ENCODE measurements at places on chromosomes 7 and 10. TPM values are rescaled to one million over a fixed set of nuclear protein-coding genes. Genes with fewer than 3 reads are reported as not detected.

The ZNF37A gene
- total RNA-seq = 12.6 TPM

- DNase-seq = peak; percentile 99
Observed at GRCh38 chr7:24825931-24826661, 68.8 kb upstream of the GSDME start.

DNA sequence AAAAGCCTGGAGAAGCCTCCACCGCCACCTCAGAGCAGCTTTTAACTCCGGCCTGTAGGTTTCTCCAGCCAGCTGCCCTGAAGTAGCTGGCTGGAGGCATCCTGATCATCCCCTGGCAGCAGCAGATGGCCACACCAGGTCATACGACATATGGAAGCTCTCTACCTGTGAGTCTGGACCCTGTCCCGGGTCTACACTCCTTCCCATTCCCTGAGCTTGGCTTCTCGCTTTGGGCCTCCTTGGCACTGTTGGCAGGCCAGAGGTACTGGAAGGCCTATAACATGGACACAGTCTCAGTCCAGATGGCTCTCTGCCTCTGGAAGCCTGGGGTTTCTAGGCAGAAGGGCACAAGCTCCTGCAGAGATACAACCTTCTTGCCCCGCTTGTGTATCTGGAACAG, 43.5 kb upstream of the TRIM8 start:
- no peak for DNase-seq

- DNase-seq = no peak
Observed at GRCh38 chr10:126481181-126481580, 92.9 kb upstream of the ADAM12 start.

- DNase-seq = peak; percentile 41
Observed at GRCh38 chr10:7945469-7946187, 108.9 kb upstream of the GATA3 start.

The MYH16 gene
- total RNA-seq = 0.15 TPM

The ENO4 gene
- not detected for total RNA-seq

GRCh38 chr7:17009007-17009719, 127.4 kb upstream of the AGR3 start:
- DNase-seq = peak; percentile 18

DNA sequence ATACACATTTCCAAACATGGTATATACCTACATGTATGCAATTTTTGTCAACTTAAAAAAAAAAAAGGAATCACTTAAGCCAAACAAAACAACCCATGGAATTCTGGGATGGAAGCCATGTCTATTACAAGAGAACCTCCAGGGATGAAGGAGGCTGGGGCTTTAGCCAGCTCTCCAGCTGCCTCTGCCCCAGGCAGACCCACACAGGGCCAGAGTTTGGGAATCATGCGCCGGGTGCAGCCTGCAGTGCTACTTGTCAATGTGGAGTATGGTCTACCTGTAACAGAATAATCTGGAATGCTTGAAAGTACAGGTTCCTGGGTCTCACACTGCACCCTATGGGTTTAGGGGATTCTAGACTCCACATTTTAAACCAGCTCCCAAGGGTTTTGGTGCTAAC, 10.8 kb downstream of the ATP6V0E2 start:
- no peak for DNase-seq

- DNase-seq = peak; percentile 30
Observed at GRCh38 chr10:35781643-35782035, 139.5 kb upstream of the FZD8 start.

- DNase-seq = no peak
Observed at GRCh38 chr10:131131726-131132591, 179.6 kb downstream of the TCERG1L start.

The NPSR1 gene
- not detected for total RNA-seq
